ENCODE measurements at places on chromosomes 5 and 9. TPM values are rescaled to one million over a fixed set of nuclear protein-coding genes. Genes with fewer than 3 reads are reported as not detected.

GRCh38 chr9:68706363-68707201, 1.5 kb downstream of the PIP5K1B start:
- peak overlapping the region; percentile 78 for H3K27ac ChIP-seq
- no peak for DNase-seq
- H3K4me1 ChIP-seq: no peaks in the 10 kb centered on the region
- no peaks in the 10 kb centered on the region for H3K36me3 ChIP-seq
- peak overlapping the region; percentile 68 for H3K4me3 ChIP-seq

GRCh38 chr5:159240301-159240870, 22.7 kb upstream of the UBLCP1 start:
- H3K4me1 ChIP-seq: no peaks in the 10 kb centered on the region
- no peaks in the 10 kb centered on the region for H3K27me3 ChIP-seq
- no peak overlapping the region for H3K4me3 ChIP-seq
- H3K36me3 ChIP-seq: no peaks in the 10 kb centered on the region
- no peak for DNase-seq

ZDHHC11 gene
- total RNA-seq: 4.2 TPM

FBLL1 gene
- not detected for total RNA-seq

DNA sequence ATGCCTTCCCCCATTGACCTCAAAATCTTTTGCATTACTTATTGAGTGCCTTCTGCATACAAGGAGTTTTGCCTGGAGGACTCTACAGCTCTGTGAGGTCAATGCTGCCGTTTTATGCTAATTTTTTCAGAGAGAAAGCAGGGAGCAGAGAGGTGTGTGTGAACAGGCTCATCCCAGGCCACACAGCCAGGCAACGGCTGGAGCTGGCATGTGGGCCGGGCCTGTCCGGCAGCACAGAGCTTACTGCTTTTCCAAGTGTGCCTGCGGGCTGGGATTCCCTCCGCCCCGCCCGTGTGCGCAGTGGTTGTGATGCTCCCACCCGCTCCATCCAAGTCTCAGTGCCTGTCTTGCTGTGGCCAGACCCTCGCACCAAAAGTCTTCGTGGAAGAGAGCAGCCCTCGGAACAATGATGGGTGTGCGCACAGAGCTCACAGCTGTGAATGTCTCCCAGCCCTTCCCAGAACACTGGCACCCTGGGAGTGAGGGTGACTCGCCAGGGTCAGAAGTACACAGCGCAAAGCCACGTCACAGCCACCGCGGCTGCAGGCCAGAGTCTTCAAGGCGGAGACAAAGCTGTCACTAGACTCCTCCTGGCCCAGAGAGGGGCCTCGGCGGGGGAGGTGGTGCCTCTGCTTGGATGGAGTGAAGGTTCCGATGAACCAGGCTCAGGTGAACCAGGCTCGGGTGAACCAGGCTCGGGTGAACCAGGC, 82.8 kb downstream of the COL5A1 start:
- H3K4me3 ChIP-seq: no peak overlapping the region
- H3K27ac ChIP-seq: no peak overlapping the region
- H3K4me1 ChIP-seq: peaks cover 4% of the 10 kb centered on the region
- no peak for DNase-seq
- H3K36me3 ChIP-seq: peaks cover 18% of the 10 kb centered on the region

DNA sequence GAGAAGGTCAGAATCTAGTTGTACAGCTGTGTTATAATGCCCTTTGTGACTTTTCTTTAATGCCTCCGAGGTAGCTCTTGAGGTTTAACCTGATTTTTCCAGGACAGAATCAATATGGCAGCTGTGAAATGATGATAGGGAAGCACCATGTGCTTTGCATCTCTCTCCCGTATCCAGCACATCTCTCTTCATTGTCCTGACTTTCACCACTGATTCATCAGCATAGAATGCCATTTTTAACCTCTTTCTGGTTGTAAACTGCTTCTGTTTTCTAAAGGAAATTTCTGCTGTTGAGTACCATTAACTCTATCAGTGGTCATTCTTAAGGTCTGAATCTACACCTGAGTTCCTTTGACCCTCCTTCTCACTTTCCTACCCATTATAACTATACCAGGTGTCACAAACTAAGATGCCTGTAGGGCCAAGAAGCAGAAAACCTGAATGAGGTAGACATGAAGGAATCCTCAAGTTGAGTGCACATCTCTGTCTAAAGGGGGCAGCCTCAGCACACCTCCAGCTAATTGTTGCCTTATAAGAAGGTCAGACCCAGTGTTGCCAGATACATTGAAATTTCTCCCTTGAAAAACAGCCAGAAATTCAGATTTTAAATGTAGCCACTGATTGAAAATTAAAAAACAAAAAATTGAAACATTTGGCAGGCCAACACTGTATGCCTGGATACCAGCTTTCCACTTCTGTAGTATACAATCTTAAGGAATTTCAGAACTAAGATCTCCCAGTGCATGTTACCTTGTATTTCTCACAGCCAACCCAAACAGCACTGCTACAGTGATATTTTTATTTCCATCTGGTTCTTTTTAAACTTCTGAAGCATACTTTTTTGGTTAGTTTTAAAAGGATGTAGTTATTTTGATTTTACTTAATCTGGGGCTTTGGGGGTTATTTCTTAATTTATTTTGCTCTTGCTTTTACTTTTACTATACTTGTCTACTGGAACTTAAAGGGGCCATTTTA, 35.8 kb upstream of the TLX3 start:
- no peaks in the 10 kb centered on the region for H3K36me3 ChIP-seq
- H3K4me1 ChIP-seq: no peaks in the 10 kb centered on the region
- H3K27me3 ChIP-seq: no peaks in the 10 kb centered on the region
- DNase-seq: no peak

GRCh38 chr5:98365126-98365525, 408.3 kb upstream of the RGMB start:
- no peak for DNase-seq
- no peak overlapping the region for H3K27ac ChIP-seq
- H3K36me3 ChIP-seq: no peaks in the 10 kb centered on the region
- no peak overlapping the region for H3K4me3 ChIP-seq
- no peaks in the 10 kb centered on the region for H3K27me3 ChIP-seq
- H3K4me1 ChIP-seq: no peaks in the 10 kb centered on the region

ANKRD18B gene
- not detected for total RNA-seq

GRCh38 chr5:171418982-171419687, at the start of gene FGF18:
Gene FGF18, plus strand, starts transcription at chr5:171419647. Its CDS starts 553 bp downstream, at chr5:171420200.
- no peak within 1 kb of the TSS for H3K27ac ChIP-seq
- no peak for DNase-seq
- H3K4me1 ChIP-seq: peaks cover 14% of the 10 kb centered on the region
- peak within 1 kb of the TSS; percentile 70 for H3K4me3 ChIP-seq
- no peaks in the 10 kb centered on the region for H3K27me3 ChIP-seq
- no peaks in the 10 kb centered on the region for H3K36me3 ChIP-seq

DNA sequence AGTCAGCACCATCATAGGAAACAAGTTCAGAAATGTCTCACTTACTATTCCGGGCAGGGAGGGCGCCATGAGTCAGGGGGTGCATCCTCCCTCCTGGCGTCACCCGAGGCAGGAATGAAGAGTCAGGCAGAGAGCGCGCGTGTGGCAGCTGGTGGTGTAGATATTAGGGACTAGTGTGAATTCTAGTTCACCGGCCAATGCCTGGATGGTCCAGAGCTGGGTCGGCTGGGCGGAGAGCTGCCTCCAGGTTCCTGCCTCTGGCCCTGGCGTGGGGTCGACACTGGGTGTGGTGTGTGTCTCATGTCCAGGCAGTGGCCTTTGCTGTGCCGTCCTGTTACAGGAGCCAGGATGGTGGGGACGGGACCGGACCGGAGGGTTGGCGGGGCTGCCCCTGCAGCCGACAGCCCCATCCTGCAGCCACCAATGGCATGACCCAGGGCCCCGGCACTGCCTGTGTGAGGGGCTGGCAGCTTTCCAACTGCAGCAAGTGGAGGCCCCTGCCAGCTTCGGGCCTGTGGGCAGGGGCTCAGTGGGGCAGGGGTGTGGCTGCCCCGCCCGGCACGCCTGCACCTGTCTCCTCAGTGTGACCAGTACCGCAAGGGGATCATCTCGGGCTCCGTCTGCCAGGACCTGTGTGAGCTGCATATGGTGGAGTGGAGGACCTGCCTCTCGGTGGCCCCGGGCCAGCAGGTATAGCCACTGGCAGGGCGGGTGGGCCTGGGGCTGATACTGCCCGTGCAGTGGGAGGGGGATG, 9.1 kb downstream of the DIPK1B start:
- no peaks in the 10 kb centered on the region for H3K4me1 ChIP-seq
- H3K36me3 ChIP-seq: peaks cover 21% of the 10 kb centered on the region
- H3K27me3 ChIP-seq: no peaks in the 10 kb centered on the region
- no peak overlapping the region for H3K4me3 ChIP-seq

GRCh38 chr5:153744751-153745150, 254.3 kb downstream of the GRIA1 start:
- no peak overlapping the region for H3K27ac ChIP-seq
- no peaks in the 10 kb centered on the region for H3K36me3 ChIP-seq
- no peak overlapping the region for H3K4me3 ChIP-seq
- H3K27me3 ChIP-seq: no peaks in the 10 kb centered on the region

DNA sequence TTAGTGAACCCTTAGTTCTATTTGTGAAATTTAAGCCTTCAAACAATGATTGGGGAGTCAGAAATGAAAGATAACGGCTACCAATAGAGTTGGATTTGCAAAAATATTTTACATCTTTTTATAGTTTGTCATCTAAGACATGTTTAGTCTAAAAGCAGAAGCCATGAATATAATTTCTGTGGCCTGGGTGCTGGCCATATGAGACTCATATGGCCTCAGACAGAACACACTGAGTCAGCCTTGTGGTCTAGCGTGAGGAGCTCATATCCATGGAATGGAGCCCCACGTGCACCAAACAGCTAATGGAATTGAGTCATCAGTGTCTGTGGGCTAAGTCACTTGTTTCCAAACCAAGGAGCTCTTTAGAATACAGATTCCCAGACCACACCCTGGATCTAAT, 240.7 kb upstream of the NREP start:
- no peaks in the 10 kb centered on the region for H3K27me3 ChIP-seq
- H3K4me1 ChIP-seq: no peaks in the 10 kb centered on the region
- no peak overlapping the region for H3K4me3 ChIP-seq

GRCh38 chr5:141681695-141682641, at the start of gene ARAP3:
Gene ARAP3, minus strand, starts transcription at chr5:141682230. Its CDS starts 1,744 bp downstream, at chr5:141680486.
- DNase-seq: peak; percentile 65
- H3K4me1 ChIP-seq: peaks cover 31% of the 10 kb centered on the region
- peak within 1 kb of the TSS; percentile 39 for H3K27ac ChIP-seq
- no peaks in the 10 kb centered on the region for H3K27me3 ChIP-seq
- H3K36me3 ChIP-seq: no peaks in the 10 kb centered on the region

Measured in thoracic aorta (tissue), 2 donors.